ENCODE measurements at places on chromosomes 2 and 18.
A peak's percentile ranks its signal among the peaks of the same experiment; 100 is the strongest.

- no peak for DNase-seq
Measured at GRCh38 chr2:99862566-99862965, 279.8 kb downstream of the AFF3 start.

DNA sequence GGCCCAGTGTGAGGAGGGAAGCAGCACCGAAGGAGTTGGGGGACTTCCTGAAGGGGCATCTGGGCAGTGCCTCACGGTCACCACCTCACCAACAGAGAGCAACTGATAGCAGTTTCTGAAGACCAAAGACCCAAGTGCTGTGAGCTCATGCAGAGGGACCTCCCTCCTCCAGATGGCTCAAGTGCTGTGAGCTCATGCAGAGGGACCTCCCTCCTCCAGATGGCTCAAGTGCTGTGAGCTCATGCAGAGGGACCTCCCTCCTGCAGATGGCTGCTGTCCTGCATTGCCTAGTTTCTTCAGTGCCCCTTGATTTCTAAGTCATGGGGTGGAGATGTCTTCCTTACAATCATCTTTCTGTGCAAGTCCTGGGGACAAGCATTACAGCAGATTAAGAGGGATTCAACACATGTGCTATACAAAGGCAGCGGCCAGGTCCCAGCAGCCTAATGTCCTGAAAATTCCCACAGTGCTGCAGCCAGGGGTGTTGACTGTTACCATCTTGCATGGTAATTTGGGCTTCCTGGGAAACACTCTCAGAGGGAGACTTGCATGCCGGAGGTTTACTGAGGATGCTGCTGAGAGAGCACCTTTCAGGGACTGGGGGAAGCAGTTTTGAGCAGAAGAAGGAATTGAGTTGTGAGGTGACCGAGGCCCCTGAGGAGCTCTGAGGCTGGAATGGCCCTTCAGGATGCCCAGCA, 409.3 kb downstream of the GALR1 start:
- no peak for DNase-seq

DNA sequence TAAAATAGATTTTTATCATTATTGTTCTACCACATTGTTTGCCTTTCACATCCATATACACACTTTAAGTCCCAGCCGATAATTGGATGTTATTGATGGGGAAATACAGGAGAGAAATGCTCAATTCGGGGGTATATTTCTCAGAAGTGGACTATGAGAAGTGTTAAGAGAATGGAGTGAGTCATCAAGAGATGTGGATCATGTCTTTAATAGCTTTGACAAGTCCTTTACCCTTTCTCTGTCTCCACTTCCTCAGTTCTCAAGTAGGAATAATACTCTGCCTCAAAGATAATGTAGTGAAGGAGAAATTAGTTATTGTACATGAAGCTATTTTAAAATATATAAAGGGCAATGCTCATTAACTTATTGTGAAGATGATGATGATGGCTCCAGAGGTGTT, 1017.6 kb upstream of the PIK3C3 start:
- no peak for DNase-seq

DNA sequence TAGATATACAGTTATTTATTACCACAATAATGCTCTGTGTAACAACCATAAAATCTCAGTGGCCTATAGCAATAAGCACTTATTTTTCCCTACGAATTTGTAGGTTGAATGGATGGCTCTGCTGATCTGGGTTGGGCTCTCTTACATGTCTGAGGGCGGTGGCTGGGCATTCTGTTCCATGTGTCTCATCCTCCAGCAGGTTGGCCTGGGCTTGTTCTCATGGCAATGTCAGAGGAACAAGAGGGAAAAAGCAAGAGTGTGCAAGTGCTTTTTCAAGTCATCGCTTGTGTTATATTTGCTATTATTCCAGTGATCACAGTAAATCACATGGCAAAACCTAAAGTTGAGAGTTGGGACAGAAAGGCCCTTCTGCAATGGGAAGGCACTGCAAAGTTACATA, 30.4 kb upstream of the MYO3B start:
- no peak for DNase-seq

- DNase-seq: no peak
Measured at GRCh38 chr2:98515250-98515991, 70.8 kb downstream of the INPP4A start.

- DNase-seq: peak; percentile 30
Measured at GRCh38 chr2:105926960-105927678, 182.4 kb downstream of the NCK2 start.

- no peak for DNase-seq
Measured at GRCh38 chr2:160892204-160892603, 268.0 kb upstream of the TANK start.

DNA sequence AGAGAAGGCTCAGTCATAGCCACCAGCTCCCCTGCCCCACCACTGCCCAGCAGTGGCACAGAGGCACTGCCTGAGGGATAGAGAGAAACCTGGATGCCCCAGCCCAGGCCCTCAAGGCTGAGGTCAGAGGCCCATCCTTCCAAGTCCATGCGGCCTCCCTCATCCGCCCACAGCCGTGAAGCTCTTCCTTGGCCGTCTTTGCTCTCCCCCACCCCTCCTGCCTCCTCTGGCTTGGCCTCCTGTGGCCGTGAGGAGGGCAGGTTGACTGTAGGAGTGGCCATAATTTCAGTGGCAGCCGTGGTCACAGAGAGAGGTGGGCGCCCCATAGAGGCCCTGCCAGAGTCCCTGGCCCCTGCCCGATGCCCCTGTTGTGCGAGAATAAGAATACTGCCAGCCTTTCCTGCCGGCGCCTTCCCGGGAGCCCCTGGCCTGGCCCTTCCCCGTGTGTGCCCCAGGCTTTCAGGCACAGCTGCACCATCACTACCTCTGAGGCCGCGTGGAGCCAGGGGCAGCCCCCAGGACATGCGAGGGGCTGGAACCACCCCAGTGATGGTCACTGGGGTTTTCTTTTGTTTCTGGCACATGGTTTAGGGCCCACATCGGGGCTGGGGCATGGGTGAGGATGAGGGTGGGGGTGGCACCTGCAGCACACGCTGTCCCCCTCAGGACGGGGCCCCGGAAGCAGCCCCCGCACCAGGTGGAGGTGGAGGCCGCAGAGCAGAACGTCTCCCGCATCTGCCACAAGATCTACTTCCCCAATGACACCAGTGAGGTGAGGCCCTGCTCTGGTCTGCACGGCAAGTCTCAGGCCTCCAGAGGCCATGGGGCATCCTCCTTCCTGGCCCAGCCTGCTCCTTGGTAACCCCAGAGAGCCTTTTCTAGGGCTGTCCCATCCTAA, 13.1 kb upstream of the GPR17 start:
- no peak for DNase-seq

DNA sequence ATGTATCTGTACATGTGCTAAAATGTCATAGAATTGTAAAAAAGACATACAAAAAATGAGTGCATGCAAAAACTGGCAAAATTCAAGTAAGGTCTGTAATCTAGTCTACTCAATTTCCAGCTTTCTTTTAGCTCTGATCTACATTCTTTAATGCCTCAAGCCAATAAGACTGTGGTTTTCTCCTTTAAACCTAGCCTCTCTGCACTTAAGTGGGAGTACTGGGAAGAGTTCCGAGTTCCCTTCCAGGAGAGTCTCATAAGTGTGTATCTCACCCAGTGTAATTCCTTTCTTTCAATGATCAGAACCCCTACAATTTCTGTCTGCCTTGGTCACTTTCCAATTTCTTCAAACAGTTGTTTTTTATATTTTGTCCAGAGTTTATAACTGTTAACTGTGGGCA, 150.1 kb downstream of the PTRHD1 start:
- DNase-seq: no peak

GRCh38 chr2:151391436-151391835, 18.3 kb upstream of the RIF1 start:
- no peak for DNase-seq

DNA sequence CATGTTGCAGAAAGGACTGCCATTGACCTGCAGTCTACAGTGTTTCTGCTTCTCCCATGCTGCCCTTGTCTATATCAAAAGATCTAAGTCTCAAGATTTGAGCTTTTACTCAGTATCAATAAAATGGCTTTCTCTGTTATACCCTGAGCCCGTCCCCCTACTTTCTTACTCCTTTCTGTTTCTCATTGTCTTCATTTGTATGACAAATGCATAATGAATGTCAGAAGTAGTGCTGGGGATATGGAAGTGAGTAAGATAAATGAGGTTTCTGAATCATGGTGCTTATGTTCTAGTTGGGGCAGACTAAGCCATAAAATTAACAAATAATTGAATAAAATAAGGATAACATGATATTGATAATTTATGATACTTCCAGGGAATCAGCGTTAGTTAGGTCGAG, 128.6 kb downstream of the PARD3B start:
- no peak for DNase-seq

GRCh38 chr18:31617031-31617717, 25.5 kb downstream of the TTR start:
- no peak for DNase-seq

DNA sequence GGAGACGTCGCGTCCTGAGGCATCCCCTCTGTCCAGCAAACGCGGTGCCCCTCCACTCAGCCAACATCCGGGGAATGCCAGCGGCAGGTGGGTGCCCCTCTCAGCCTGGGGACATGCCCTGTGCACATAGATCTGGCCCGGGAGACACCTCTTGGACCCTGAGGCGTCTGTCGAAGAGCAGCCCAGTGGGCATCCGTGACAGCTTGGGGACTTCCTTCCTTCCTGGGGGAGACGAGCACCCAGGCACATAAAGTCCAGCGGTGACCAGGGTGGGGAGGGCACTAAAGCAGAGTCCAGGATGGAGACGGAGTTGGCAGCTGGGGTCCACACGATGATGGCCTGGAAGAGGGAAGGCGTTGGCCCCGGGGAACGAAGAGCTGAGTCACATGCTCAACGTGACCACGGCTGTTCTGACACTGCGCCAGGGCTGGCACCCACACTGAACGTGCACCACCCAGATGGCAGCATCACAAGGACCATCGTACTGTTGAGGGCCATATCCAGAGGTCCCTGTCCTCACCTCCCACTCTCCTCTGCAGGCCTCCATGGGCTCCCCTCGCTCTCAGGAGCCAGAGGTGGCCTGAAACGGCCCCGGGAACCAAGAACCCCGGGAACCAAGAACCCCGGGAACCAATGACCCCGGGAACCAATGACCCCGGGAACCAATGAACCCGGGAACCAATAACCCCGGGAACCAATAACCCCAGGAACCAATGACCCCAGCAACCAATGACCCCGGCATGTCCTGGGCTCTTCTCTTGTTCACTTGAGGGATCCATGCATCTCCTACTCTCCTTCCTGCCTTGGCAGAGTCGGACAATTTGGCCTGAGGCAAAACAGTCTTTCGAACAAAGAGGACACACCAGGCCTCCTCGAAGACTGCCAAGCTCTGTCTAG, 22.6 kb downstream of the HDAC4 start:
- no peak for DNase-seq

DNA sequence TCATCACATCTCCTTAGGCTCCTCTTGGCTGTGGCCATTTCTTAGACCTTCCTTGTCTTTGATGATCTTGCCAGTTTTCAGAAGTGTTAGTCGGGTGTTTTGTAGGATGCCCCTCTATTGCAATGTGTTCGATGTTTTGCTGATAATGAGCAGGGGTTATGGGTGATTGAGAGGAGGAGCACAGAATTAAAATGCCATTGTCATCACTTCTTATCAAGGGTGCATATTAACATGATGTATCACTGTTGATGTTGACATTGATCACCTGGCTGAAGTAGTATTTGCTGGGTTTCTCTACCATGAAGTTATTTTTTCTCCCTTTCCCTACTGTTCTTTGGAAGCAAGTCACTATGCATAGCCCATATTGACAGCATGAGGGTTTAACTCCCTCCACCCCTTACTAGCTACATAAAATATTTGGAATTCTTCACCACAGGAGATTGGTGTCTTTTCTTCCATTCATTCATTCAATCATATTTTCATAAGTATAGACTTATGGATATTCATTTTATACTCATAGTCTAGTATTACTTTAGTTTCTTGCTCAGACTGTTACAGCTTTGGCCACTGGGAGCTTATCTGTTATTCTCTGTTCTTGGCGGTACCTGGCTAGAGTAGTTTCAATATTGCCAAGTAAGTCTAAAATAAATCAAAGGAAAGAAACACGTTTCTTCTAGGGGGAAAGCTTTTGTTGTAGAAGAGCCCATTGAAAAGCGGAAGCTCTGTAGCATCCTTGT, 54.5 kb upstream of the TMEM87B start:
- no peak for DNase-seq

GRCh38 chr2:219247678-219248642, 2.7 kb downstream of the STK16 start:
- DNase-seq: no peak

GRCh38 chr2:159094173-159094737, 125.8 kb downstream of the TANC1 start:
- DNase-seq: no peak

DNA sequence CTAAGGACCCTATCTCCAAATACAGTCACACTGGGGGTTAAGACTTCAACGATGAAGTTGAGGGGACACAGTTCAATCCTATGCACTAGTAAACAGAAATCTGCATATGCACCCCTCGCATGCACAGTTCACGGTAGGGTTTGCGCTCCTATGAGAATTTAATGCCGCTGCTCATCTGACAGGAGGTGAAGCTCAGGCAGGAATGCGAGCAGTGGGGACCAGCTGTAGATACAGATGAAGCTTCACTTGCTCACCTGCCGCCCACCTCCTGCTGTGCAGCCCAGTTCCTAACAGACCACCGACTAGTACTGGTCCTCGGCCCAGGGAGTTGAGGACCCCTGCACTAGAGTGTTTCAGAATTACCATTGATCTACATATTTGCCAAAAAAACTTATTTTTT, 40.0 kb upstream of the FAHD2A start:
- DNase-seq: no peak

DNA sequence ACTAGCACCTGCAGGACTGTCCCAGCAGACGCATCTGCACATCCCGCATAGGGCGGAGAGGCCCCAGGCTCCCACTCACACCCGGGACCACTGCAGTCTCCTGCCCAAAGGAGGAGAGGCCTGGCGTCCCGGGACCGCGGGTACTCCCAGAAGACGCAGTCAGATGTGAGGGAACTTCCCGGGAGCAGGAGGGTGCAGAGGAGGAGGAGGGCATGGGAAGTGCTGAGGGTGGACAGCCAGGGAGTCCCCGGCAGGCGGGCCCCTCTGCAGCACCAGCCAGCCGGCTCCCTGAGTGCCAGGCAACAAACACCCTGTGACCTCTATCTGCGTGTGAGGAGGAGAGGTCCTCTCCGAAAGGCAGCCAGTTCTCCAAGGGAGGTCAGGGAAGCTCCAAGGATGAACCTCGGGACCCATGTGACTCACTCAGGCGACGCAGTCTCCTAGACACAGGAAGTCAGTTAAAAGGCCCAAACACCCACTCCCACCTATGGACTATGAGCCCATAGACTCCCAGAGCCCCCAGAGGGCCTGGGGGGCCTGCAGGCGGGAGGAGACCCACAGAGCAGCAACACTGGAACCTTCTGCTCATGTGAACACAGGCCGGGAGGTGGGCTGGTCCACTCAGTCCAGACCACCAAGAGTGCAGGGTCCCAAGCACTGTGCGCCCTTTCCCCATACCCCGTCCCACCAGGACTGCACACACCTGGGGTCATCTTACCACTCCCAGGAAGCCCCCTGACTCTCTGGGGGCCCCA, 4.2 kb downstream of the PXDN start:
- DNase-seq: no peak
